ENCODE measurements at places on chromosomes 2 and 18.

DNA sequence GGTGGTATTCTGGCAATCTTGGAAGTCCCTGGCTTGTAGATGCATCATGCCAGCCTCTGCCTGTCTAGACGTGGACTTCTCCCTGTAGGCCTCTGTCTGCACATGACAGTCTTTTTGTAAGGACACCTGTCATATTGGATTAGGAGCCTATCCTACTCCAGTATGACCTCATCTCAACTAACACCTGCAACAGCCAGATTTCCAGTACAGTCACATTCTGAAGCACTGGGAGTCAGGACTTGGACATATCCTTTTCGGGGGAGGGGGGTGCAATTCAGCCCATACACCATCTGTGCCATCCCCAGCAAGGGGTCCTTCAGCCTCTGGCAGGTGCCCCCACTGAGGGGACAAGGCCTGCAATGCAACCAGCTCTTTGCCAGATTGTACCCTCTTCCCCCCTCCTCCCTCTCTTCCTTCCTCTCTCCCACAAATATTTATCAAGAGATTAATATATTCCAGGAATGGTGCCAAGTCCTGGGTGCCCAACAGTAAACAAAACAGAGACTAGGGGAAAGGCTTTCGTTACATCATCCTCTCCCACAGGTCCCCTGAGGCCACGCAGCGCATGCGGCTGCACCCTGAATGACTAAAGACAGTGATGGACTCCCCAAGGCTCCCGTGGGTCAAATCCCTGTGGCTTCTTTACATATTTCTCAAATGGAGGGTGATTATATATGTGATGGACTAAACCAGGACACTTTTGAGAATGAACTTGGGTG is 20.5 kb upstream of the MYCN start:
- no peak for DNase-seq

DNA sequence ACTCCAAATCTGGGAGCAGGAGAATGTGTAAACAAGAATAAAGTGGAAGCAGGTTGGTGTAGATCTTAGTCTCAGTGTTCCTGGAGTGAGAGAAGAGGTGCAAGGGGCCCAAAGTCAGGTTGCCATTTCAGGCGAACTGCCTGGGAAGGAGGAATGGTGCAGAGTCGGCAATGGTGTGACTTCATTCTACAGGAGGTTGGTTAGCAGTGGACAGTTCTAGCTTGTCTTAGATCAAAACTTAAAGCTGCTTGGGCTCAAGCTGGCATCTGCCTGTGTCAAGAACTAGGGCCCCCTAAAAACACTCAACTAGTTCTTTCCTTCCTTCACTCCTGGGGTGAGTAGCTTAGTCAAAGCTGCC is 3.5 kb downstream of the STK16 start:
- no peak for DNase-seq

GRCh38 chr2:164739966-164740365 is 101.7 kb downstream of the COBLL1 start:
- no peak for DNase-seq

DNA sequence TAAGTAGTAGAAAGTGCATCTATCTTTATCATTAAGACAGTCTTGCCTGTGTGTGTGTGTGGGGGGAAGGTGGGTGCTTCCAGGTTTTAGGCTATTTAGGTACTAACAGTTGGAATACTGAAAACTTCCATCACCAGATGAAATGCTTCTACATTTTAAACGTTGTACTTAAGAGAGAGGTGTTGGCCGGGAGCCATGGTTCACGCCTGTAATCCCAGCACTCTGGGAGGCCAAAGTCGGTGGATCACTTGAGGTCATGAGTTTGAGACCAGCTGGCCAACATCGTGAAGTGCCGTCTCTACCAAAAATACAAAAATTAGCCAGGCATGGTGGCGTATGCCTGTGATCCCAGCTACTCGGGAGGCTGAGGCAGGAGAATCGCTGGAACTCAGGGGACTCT is 4.0 kb downstream of the NETO1 start:
- DNase-seq = no peak

DNA sequence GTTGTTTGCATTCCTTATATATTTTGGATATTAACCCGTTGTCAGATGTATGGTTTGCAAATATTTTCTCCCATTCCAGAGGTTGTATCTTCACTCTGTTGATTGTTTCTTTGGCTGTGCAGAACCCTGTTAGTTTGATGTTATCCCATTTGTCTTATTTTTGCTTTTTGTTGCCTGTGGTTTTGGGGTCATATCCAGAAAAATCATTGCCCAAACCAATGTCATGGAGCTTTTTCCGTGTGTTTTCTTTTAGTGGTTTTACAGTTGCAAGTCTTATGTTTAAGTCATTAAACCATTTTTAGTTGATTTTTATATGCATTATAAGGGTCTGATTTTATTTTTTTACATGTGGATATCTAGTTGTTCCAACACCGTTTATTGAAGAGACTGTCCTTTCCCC is 35.8 kb downstream of the PPIG start:
- DNase-seq = no peak

DNA sequence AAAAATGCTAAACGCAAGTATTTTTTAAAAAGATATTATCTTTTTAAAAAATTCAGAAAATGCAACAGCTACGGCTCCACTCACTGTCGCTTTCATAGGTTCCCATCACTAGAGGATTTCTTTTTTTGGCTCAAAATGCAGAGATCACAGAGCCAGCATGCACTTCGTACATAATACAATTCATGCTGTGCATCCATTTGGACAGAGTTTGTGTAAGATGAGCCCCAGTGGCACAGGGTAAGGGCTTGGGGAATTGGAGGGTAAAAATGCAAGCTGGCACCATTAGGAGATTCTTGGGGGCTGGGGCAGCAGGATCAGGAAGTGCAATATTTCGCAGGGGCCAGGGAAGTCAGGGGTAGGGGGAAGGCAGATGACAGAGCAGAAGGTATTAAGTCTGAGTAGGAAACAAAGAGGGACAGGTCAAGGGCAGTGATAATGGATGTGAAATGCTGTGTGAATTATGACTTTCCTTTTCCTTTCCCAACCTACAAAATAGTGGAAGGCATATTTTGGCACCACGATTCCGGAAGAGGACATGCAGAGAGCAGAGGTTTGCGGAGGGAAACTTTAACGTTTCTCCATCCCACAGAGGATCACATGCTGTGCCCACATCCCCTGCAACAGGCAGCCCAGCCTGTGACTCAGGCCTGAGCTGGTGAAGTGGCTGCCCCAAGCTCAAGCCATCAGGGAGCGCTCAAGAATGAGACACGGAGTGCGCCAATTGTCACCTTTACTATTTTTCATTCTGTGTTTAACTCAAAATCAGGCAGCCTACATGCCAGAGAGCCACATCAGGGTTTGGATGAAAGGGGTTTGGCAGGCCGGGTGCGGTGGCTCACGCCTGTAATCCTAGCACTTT is 4.7 kb downstream of the CAPG start:
- DNase-seq = peak; percentile 71

DNA sequence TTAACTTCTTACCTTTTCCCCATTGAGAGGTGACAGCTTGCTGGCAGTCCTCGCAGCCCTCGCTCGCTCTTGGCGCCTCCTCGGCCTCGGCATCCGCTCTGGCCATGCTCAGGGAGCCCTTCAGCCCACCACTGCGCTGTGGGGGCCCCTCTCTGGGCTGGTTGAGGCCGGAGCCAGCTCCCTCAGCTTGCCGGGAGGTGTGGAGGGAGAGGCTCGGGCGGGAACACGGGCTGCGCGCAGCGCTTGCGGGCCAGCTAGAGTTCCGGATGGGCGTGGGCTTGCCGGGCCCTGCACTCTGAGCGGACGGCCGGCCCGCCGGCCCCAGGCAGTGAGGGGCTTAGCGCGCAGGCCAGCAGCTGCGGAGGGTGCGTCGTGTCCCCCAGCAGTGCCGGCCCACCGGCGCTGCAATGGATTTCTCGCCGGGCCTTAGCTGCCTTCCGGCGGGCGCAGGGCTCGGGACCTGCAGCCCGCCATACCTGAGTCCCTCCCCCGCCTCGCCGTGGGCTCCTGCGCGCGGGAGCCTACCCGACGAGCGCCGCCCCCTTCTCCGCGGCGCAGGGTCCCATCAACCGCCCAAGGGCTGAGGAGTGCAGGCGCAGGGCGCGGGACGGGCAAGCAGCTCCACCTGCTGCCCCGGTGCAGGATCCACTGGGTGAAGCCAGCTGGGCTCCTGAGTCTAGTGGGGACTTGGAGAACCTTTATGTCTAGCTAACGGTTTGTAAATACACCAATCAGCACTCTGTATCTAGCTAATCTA is 335.0 kb downstream of the CBLN2 start:
- no peak for DNase-seq

DNA sequence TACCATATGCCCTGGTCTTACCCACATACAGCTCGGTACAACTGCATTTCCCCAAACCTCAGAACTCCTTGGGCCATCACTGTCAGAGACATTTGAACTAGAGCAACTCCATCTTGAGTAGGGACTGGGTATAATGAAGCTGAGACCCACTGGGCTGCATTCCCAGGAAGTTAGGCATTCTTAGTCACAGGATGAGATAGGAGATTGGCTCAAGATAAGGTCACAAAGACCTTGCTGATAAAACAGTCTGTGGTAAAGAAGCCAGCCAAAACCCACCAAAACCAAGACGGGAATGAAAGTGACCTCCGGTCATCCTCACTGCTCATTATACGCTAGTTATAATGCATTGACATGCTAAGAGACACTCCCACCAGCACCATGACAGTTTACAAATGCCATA is 131.3 kb downstream of the PIK3C3 start:
- DNase-seq = no peak

- DNase-seq = no peak
These were observed 46.0 kb downstream of the COX7A2L start for GRCh38 chr2:42314892-42315468.

DNA sequence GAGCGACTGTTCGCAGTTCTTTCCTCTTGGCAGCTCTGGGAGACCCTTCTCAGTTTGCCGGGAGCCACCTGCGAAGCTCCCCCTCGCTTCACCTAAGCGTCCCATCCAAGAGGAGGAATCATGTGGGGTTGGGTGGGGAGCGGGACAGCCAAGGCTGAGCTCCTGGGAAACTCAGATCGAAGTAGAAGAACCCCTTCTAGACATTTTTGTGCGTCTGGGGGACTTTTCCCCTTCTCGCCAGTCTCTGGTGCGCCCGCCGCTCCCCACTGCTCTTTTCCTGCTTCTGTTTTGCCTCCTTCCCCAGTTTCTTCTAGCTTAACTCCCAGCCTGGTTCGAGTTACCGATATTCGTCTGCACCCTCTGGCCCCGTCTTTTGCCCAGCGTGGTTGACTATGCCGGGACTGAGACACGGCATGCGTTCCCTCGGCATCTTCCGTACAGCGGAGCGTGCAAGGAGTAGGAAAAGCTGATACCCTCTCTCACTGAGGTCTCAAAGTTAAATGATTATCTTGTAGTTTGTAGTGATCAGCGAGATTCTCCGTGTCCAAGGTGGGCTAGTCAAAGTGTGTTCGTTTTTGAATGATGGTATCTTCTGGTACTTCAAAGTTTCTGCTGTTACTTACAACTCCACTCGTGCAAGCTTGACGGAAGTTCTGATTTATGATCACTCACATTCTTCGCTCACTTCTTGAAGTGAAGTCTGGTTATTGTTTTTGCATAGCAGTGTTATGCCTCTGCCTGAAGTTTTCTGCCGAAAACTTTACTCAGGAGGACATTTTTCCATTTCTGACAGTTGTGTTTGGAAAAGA is 664 bp downstream of the CAMKMT start:
- DNase-seq = peak; percentile 48

DNA sequence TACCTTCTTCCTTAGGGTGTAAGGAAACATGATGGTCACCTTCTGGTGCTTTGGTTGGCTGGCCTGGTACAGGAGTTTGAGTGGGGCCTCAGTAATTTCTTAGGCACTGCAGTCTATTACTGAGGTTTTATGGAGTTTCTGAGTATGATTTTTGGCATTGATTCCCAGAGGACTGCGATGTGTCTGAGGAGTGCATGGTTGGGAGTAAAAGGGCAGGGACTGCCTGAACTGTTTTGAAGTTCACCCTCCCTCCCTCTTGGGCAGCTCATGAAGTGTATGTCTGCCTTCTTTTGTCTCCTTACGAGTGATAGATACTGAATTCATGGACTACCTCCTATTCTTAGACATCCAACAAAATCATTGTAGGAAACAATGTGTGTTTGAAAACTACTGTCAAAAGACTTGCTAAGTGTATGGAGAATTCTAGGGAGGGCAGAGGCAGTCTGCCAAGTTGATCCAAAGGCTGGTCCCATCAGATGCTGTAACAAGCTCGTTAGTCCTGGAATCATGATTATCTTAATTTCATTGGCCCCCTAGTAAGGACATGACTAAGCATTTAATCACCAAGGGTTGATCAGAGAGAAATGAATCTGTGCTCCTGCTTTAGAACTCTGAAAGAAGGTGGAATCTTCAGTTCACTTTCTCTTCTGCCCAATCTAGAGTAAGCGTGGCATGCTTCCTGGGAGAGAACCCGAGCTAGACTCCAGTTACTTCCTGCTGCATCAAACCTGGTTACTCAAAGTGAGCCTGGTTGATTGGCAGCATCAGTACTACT is 26.5 kb downstream of the LYPD6B start:
- DNase-seq = no peak

DNA sequence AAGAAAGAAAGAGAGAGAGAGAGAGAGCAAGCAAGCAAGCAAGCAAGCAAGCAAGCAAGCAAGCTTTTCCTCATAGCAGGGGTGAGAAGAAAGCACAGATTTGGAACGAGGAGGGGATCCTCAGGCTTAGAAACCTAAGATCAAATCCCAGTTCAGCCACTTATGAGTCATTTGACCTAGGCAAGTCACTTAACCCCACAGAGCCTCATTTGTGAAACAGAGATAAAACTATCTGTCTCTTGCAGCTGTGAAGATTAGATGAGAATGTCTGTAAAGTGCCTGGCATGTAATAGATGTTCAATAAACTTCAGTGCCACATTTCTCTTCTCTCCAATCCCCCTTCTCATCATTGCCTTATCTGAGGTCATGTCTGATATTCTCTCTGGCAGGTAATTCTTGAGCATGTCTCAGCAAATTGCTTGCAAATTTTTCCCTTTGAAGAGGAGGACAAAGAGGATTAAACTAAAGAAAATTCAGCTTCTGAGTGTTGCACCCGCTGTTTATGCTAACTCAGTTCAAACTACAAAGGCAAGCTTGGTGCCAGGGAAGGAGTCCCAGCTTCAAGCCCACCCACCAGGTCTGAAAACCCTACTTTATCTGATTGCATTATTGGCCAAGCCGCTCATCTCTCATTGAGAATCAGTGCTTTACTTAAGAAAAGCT is 20.3 kb downstream of the ALK start:
- no peak for DNase-seq

DNA sequence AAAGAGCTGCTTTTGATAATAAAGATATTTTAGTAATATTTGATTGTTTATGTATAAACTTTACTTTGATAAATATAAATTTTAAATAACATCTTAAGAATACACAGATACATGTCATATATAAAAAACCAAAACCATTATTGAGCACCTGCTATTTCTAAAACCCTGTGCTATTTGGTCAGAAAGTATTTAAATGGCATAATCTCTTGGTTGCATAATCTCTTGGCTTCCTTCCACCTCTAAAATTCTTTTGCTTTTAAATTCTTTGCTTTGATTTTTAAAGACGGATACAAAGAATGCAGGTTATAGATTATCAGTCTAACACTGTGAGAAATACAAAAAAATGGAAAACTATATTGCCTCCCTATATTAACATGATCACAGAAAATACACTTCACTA is 36.9 kb downstream of the ACMSD start:
- DNase-seq = no peak

- DNase-seq = no peak
These were observed 43.0 kb upstream of the MSTN start for GRCh38 chr2:190105554-190105953.

- DNase-seq = no peak
These were observed 115.3 kb upstream of the SMAD2 start for GRCh38 chr18:48045744-48046143.
